ENCODE measurements at places on chromosomes 13 and 19. TPM values are rescaled to one million over a fixed set of nuclear protein-coding genes. Genes with fewer than 3 reads are reported as not detected.

Gene UNC13A
- total RNA-seq, result 0.29 TPM

Gene PCSK4
- 5.8 TPM for total RNA-seq

Gene GIPC1
- total RNA-seq, result 404 TPM

Gene MAP2K2
- total RNA-seq, result 260 TPM

Gene RAB3A
- total RNA-seq, result 3.5 TPM

Gene EID2B
- total RNA-seq, result 0.56 TPM

Gene CAPS
- total RNA-seq, result 9.3 TPM

- DNase-seq, result no peak
Measured at GRCh38 chr13:113783966-113784644, 25.1 kb downstream of the TMEM255B start.

DNA sequence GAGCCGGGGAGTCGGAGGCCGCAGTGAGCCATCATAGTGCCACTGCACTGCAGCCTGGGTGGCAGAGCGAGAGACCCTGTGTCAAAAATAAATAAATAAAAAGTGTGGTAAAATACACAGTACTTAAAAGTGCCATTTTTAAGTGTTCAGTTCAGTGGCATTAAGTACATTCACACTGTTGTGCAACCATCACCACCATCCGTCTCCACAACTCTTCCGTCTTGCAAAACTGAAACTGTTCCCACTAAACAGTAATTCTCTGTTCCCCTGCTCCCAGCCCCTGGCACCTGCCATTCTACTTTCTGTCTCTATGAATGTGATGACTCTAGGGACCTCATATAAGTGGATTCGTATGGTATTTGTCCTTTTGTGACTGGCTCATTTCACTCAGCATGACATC lies 13.3 kb downstream of the SLC25A42 start:
- no peak for DNase-seq

- DNase-seq, result peak; percentile 41
Measured at GRCh38 chr19:37007587-37008220, 70.5 kb upstream of the ZNF420 start.

DNA sequence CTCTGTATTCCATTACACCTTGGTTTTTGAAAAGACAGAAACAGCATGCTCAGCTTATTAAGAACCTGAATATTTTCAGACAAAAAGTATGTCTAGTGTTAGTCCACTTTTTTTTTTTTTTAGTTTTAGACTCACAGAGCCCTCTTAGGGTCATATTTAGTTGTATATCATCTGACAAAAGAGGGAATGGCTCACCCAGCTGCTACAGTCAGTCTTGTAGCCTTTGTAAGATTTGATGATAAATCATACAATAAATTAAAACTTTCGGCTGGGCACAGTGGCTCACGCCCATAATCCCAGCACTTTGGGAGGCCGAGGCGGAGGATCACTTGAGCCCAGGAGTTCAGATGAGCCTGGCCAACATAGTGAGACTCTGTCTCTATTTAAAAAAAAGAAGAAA lies 43.7 kb upstream of the LDLR start:
- DNase-seq, result no peak

DNA sequence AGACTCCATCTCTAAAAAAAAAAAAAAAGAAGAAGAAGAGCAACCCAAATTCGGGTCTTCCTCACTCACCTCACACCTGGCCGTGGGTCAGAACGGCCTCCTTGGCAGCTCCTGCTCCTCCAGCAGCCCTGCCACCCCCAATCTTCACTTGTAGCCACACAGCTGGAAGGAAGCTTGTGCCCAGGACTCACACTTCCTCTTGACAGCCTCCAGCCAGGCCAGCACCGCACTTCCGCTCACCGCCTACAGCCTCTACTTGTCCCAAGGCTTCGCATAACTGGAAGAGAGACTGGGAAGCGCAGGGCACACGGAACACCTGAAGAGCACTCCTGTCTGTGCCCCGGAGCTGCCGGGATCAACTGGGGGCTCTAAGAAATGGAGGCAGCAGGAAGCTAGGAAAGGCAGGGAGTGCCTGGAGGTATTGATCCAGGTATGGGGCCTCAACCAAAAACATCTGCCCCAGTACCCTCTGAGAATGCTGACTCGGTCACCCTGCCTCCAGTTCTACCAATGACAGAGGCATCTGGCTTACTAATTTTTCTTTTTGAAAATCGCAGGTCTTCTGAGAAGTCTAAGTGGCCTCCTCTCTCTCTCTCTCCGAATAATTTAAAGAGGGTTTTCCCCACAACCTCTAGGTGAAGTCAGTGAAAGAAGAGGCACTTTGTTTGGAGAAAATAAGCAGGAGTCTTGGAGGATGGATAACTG lies 31.1 kb upstream of the ATP12A start:
- no peak for DNase-seq

DNA sequence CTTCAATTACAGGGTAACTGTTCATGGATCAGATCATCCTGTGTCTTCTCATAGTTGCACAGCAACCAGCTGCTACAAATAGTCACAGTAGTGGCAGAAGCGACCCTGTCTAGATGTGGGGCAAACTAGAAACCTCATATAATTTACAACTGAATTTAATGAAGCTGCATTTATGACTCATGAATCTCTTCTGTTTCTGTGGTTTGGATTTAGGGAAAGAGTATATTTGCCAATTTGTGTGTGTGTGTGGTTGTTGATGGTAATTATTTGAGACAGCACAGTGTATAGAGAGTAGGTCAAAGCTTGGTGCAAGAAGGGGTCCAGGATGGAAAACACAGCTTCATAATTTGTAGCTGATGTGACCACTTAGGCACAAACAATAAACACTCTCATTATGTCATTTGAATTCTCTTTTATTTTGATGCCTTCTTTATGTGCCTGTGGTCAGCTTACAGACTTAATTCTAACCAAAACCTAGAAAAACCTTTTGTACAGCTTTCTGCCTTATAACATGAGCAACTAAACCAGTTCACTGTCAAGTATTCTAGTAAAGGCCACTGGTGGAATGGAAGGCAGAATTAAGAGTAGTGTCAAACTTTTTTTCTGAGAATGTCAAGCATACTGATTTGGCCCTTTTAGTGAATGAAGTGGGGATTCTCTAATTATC lies 218.1 kb downstream of the TBC1D4 start:
- no peak for DNase-seq

DNA sequence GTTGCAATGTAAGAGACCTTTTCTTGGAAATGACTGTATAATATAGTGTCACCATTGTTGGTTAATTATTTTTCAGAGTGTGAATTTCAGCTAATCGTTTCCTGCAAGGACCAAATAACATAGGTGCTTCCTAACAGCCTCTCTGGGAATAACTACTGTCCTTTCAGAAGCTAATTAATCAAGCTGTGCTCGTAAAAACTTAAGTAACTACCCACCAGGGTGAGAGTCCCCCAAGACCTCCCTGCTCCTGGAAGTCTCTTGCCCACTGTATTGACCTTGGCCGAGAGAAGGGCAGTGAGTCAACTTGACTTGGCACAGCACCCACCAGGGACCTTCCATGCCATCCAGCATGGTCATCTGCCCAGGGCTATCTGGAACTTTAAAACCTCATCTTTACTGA lies 50.3 kb downstream of the UQCRFS1 start:
- no peak for DNase-seq

GRCh38 chr19:29139227-29139626 lies 73.7 kb downstream of the UQCRFS1 start:
- DNase-seq, result no peak

DNA sequence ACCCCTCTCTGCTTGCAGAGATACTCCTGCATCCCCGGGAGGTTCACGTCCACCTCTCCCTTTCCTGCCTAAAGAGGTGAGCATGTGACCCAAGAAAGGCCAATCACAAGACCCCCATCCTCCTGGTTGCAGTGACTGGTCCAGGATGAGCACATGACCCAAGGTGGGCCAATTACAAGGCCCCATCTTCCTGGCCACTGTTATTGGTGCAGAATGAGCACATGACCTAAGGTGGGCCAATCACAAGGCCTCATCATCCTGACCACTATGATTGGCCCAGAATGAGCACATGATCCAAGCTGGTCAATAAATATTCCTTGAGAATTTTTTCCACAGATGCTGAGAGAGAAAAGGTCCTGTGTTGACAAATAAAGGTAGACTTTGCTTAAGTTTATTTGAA lies 350.7 kb downstream of the EFNB2 start:
- DNase-seq, result no peak

DNA sequence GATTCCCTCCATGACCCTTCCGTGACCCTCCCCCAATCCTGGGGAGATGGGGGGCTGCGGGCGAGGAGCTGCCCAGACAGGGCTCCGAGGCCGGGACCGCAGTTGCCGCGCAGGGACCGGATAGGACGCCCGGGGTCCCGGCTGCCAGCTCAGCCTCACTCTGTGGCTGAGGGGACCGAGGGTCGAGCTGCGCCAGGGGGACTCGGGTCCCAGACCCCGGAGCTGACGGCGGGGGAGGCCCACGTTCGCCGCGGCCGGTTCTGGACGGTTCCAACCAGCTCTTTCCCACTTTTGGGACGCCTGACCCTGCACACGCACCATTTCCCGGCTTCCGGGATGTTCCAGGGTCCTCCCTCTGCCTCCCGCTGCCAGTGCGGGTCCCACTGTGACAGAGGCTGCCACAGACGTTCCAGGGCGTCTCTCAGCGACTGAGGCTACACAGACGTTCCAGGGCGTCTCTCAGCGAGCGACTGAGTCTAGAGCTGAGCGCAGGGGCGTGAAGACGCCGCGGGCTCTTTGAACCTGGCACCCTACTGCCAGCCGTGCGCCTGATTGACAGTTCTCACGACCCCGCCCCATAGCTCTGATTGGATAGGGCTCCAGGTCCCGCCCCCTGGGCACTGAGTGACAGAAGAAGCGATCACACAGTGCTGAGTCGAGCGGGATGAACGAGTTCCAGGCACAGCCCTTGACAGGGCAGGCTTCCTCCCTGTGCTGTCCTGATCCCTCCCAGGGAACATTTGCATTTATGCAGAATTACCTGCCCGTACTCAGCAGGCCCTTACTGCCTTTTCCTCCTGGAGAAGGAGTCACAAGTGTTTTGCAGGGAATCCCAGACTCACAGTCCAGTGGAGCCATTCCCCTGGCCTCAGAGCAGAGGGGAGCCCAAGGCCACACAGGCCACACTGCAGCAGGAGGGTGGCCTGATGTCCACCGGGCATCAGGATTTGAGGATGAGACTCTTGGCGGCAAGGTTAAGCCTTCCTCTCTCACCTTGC lies at the start of gene ZNF563:
Gene ZNF563 (minus strand): TSS at position 472 of the 998 bp plus-strand sequence. CDS start 151 bp downstream, at position 321.
- peak; percentile 100 for DNase-seq
